ENCODE measurements at places on chromosomes 4 and X.

DNA sequence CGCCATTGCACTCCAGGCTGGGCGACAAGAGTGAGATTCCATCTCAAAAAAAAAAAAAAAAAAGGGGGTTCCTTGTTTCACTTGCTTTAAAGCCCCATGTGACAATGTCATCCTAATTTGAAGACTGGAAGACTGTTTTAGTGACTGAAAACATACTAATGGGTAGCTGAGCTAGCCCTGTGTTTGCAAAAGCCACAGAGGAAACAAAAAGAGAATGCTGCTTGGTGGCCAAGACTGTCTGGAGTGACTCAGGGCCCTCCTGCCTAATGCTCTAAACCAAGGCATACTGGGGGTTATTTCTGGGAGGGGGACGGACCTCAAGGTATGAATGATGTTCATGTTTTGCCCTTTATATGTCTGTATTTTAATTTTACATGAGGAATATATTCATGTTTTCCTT is 16.0 kb downstream of the HPSE start:
- DNase-seq: no peak

DNA sequence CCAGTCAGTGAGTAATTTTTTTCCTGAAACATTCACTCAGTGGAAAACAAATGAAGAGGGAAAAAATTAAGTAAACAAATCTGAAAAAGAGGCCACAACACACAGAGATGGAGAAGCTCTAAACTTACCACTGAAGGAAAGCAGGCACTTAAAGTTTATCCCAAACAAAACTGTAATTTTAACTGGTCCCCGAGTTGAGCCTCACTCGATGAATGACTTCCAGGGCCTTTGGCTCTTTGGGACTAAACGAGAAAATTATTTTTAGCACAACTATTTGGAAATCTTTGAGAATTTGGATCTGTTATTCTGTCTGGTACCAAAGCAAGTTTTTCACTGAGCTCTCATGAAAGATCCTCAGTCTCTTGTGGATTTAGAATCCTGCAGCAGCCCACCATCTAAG is at the start of gene C1QTNF7:
C1QTNF7 (plus strand) TSS at position 333 of the 400 bp plus-strand sequence. CDS start 7,711 bp downstream, outside the sequence.
- DNase-seq: no peak

GRCh38 chrX:2928583-2929434 is at the start of gene ARSD:
Gene ARSD, minus strand, starts transcription at chrX:2929339. Its CDS starts 64 bp downstream, at chrX:2929275.
- DNase-seq: peak; percentile 51

GRCh38 chr4:158571736-158572135 is 50.1 kb downstream of the RXFP1 start:
- DNase-seq: no peak

DNA sequence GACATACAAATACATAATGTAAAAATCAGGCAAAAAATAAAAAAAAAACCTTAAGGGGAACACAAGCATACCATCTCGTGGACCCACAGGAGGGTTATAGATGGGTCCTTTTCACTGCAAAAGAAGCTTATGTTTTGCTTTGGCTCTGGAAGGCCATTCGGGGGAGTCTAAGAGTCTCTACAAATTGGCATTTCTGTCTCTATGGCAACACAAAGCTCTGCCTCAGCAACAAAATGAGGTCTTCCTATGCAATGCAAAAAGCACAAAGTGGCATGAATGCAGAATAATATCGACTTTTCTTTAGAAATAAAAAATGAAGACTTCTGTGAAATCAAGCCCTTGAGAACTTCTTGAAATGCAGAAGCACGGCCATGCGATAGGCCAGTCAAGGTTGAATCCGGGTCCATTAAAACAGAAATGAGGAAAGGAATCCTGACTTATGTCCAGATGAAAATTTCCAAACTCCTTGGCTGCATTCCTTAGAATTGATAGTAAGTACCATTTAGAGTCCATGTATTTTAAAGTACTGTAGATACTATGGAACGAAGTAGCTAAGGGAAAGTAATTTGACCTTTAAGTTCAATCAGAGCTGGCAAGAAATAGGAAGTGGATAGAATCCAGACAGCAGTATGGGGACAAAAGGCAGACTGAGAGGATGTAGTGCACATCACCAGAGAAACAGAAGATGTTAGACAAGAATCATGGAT is 63.7 kb upstream of the PDLIM3 start:
- DNase-seq: no peak
